ENCODE measurements at places on chromosomes 11 and 22. TPM values are rescaled to one million over a fixed set of nuclear protein-coding genes. Genes with fewer than 3 reads are reported as not detected.

- DNase-seq: no peak
- H3K27me3 ChIP-seq: no peaks in the 10 kb centered on the region
- no peaks in the 10 kb centered on the region for H3K4me1 ChIP-seq
- no peaks in the 10 kb centered on the region for H3K36me3 ChIP-seq
- H3K27ac ChIP-seq: no peak overlapping the region
These were observed 182.5 kb upstream of the C11orf58 start for GRCh38 chr11:16555956-16556355.

Gene SCGB1A1
- not detected for total RNA-seq

Gene OR51I1
- not detected for total RNA-seq

- H3K4me3 ChIP-seq: no peak overlapping the region
- no peak for DNase-seq
- peaks cover 11% of the 10 kb centered on the region for H3K27me3 ChIP-seq
- no peaks in the 10 kb centered on the region for H3K36me3 ChIP-seq
- H3K27ac ChIP-seq: no peak overlapping the region
These were observed 1.5 kb upstream of the PNPLA3 start for GRCh38 chr22:43922123-43922522.

- H3K36me3 ChIP-seq: no peaks in the 10 kb centered on the region
- no peak overlapping the region for H3K27ac ChIP-seq
- peak; percentile 38 for DNase-seq
These were observed 46.3 kb upstream of the SYT13 start for GRCh38 chr11:45332276-45332934.

DNA sequence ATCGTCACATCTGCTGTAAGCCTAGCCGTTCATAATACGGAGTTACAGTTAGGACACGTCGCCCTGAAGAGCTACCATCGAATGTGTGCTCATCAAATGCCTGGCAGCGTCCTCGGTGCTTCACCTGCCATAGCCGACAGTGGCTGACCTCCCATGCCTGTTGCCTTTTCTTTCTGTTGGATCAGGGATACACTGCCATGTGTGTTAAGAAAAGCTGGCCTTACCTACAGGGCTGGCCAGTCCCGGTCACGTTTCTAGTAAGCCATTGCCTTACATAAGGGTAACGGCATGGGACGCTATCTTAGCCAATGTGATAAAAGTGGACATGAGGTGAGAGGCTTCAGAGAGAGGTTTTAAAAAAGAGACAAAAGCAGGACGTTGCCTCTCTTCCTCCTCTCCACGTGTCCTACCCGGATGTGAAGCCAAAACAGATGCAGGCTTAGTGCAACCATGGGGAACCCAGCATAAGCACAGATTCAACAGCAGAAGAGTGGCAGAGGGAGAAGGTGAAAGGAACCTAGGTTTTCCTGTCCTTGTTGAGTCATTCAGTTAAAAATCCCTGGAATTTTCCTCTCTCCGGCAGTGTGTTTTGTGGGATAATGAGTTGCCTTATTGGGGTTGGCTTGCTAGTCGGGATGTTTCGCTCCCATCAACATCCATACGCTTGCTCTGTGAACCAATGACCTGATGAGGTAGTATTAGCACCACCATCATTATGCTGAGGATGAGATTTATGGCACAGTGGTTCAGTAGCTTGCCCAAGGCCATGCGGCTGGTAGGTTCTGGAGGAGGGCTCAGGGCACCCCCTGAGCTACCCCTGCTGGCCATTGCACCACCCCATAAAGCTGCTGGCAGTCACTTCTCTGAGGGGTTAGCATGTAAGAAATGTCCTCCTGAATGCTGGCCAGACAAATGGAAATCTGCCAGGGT is 67.4 kb upstream of the B3GAT1 start:
- H3K4me3 ChIP-seq: no peak overlapping the region
- no peaks in the 10 kb centered on the region for H3K4me1 ChIP-seq

- H3K4me1 ChIP-seq: no peaks in the 10 kb centered on the region
- H3K36me3 ChIP-seq: no peaks in the 10 kb centered on the region
- H3K27ac ChIP-seq: no peak overlapping the region
These were observed 7.3 kb upstream of the FDX1 start for GRCh38 chr11:110422306-110422905.

Gene MAJIN
- 0.44 TPM for total RNA-seq

- no peak overlapping the region for H3K4me3 ChIP-seq
- no peaks in the 10 kb centered on the region for H3K36me3 ChIP-seq
These were observed 3.1 kb downstream of the SLN start for GRCh38 chr11:107708792-107709191.

- H3K27ac ChIP-seq: no peak overlapping the region
- no peaks in the 10 kb centered on the region for H3K36me3 ChIP-seq
- no peaks in the 10 kb centered on the region for H3K27me3 ChIP-seq
- H3K4me1 ChIP-seq: no peaks in the 10 kb centered on the region
- H3K4me3 ChIP-seq: no peak overlapping the region
These were observed 1.4 kb upstream of the CELSR1 start for GRCh38 chr22:46538814-46539160.

GRCh38 chr11:76564364-76564763 is 106.2 kb downstream of the LRRC32 start:
- peaks cover 21% of the 10 kb centered on the region for H3K4me1 ChIP-seq
- H3K36me3 ChIP-seq: no peaks in the 10 kb centered on the region
- H3K27me3 ChIP-seq: no peaks in the 10 kb centered on the region
- no peak overlapping the region for H3K27ac ChIP-seq
- no peak overlapping the region for H3K4me3 ChIP-seq
- DNase-seq: no peak

- H3K4me1 ChIP-seq: no peaks in the 10 kb centered on the region
- H3K4me3 ChIP-seq: no peak overlapping the region
- no peaks in the 10 kb centered on the region for H3K27me3 ChIP-seq
- H3K27ac ChIP-seq: no peak overlapping the region
- H3K36me3 ChIP-seq: no peaks in the 10 kb centered on the region
- DNase-seq: no peak
These were observed 30.5 kb downstream of the DIXDC1 start for GRCh38 chr11:111967649-111968048.

DNA sequence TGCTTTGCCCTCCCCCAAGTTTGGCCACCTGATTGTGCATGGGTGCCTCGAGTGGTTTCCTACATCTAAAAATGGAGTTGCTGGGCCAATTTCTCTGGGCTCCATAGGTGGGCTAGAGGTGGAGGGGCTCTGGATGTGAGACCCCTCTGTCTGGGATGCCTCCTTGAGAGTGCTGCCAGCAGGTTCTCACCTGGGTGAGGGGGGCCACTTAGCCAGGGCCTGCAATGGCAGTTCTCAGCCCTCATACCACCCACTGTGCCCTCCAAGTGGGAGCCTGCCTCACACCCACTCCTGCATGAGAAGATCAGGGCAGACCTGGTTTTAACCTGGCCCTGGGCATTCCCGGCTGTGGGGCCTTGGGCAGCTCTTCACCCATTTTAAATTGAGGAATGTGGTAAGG is 83.9 kb downstream of the CABIN1 start:
- no peak overlapping the region for H3K27ac ChIP-seq
- peaks cover 45% of the 10 kb centered on the region for H3K36me3 ChIP-seq
- no peak for DNase-seq

DNA sequence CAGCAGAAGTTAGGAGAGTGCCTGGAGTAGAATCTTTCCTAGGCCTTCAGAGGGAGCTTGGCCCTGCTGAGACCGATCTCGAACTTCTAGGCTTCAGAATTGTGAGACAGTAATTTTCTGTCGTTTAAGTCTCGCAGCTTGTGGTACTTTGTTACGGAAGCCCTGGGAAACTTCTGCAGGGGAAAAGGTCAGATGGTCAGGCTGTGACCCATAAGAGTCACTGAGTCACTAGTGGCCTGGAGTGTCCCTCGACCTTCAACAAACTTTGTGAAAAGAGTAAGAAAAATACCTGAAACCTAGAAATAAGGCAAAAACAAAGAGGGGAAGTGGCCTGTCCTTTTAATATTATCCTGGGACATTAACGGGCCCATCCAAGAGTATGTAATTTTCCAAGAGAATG is 34.6 kb downstream of the CSNK2A3 start:
- no peaks in the 10 kb centered on the region for H3K27me3 ChIP-seq
- no peaks in the 10 kb centered on the region for H3K4me1 ChIP-seq
- no peak overlapping the region for H3K27ac ChIP-seq
- H3K4me3 ChIP-seq: no peak overlapping the region
- no peak for DNase-seq
- no peaks in the 10 kb centered on the region for H3K36me3 ChIP-seq

- no peak for DNase-seq
- no peaks in the 10 kb centered on the region for H3K27me3 ChIP-seq
- no peak overlapping the region for H3K4me3 ChIP-seq
- no peak overlapping the region for H3K27ac ChIP-seq
These were observed 88.7 kb upstream of the DRD2 start for GRCh38 chr11:113563766-113564526.

DNA sequence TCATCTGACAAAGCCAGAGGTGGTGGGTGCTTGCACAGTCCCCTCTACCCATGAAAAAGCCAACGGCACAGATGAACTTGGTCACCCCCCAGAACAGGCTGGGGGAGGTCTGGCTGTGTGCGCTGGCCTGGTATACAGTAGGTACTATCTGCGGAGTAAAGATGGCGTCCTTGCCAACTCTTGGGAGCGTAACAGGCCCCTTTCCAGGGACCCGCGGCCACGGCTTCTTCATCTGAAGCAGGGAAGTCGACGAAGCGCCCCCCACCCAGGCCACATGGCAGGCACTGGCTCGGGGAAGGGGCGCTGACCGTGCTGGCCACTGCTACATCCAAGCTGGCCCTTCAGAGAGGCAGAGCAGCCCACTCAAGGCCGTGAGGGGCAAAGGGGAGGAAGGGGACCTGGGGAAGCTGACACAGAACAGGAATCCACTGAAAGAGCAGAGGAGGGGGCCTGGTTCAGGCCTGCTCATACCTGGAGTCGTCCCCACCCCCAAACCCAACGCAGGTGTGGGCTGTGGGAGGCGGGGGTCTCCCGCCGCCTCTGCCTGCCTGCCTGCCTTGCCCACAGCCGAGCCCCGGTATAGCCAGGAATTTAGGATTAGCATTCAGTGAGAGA is 75.7 kb downstream of the CELSR1 start:
- H3K4me1 ChIP-seq: no peaks in the 10 kb centered on the region
- H3K27ac ChIP-seq: no peak overlapping the region
- no peaks in the 10 kb centered on the region for H3K36me3 ChIP-seq
- no peak for DNase-seq

DNA sequence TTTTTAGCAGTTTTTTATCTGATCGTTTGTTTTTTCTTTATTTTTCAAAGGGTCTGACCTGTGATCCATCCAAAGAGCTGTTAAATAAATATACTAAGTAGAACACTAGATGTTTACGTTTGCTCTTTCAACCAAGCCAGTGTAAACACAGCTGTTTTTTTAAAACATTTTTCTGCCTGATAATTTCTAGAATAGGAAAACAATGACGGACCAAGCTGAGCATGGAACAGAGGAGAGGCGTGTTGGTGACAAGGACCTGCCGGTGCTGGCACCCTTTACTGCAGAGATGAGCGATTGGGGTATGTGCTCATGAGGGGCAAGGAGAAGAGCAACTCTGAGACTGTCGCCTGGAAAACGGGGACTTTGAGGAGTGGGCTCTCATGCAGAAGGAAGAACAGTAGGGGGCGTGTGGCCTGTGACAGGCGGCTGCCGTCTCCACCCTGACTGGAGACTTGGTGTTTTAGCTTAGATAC is 28.6 kb upstream of the PANX2 start:
- no peak overlapping the region for H3K4me3 ChIP-seq
- H3K36me3 ChIP-seq: no peaks in the 10 kb centered on the region
- DNase-seq: no peak
- H3K4me1 ChIP-seq: no peaks in the 10 kb centered on the region
- no peak overlapping the region for H3K27ac ChIP-seq

DNA sequence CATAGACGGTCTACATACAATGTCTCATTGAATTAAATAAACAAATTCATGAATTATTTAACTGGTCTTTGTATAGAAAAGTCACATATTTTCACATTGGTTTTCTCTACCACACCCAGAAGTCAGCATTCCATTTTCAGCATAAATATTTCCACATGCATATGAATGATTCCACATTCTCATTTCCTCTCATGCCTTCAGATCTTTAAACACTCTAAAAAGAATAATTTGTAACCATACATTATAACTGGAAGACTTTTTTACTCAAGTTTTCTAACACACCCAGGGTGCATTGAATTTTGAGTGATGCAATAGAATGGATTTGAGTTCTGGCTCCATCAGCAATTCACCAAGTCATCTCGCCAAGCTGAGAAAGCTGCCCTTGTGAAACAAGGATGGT is 501.8 kb upstream of the TENM4 start:
- DNase-seq: no peak
- no peaks in the 10 kb centered on the region for H3K36me3 ChIP-seq
- no peak overlapping the region for H3K27ac ChIP-seq
- no peaks in the 10 kb centered on the region for H3K4me1 ChIP-seq

Gene SEPTIN5
- total RNA-seq: not detected

DNA sequence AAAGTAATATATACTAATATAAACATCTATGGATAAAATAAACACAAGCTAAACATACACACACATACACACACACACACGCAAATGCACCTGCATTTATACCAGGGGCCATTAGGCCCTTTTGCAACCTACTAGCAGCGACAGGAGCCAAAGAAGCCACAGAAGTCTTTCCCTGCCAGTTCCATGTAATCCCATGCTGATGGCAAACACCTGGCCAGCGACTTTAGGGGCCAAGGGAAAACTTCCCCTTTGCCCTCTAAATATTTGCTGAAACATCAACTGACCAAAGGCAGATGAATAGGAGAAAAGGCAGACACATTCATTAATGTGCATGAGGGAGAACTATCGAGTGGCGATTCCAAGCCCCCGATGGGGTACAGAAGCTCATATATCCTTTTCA is 14.8 kb upstream of the P2RY2 start:
- H3K4me3 ChIP-seq: no peak overlapping the region
- H3K36me3 ChIP-seq: no peaks in the 10 kb centered on the region
- H3K4me1 ChIP-seq: no peaks in the 10 kb centered on the region
- no peak for DNase-seq
- no peaks in the 10 kb centered on the region for H3K27me3 ChIP-seq

Gene SLC5A4
- total RNA-seq: not detected

Gene RTN4R
- 2.7 TPM for total RNA-seq

GRCh38 chr11:62001450-62002191 is 34.2 kb upstream of the FTH1 start:
- no peaks in the 10 kb centered on the region for H3K36me3 ChIP-seq
- H3K4me3 ChIP-seq: no peak overlapping the region

GRCh38 chr11:37972691-37973090 is 1374.7 kb upstream of the RAG2 start:
- no peak for DNase-seq
- H3K27ac ChIP-seq: no peak overlapping the region
- no peaks in the 10 kb centered on the region for H3K27me3 ChIP-seq
- H3K4me1 ChIP-seq: no peaks in the 10 kb centered on the region
- no peaks in the 10 kb centered on the region for H3K36me3 ChIP-seq
